Myocyte (in vitro differentiated cells): ENCODE measurements at places on chromosomes 12 and 14.

- no peak for DNase-seq
Observed at GRCh38 chr12:19030180-19030579, 99.4 kb upstream of the PLEKHA5 start.

- DNase-seq = no peak
Observed at GRCh38 chr14:54622192-54622958, 55.4 kb downstream of the SAMD4A start.

DNA sequence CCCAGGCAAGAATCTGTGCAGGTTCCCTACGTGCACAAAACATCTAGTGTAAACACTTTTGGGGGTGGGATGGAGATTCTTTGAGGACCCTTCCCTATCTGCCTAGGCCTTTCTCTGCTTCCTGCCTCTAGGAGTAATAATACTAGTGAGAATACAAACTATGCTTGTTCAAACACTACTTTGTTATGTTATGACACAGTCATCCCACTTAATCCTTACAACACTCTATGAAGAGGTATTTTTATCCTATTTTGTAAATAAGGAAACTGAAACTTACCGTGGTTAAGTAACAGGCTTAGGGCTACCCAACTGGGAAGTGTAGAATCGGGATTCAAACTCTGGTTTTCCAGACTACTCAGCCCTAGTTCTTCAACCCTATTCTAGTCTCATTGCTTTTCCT, 96.5 kb downstream of the KCNA5 start:
- DNase-seq = no peak

DNA sequence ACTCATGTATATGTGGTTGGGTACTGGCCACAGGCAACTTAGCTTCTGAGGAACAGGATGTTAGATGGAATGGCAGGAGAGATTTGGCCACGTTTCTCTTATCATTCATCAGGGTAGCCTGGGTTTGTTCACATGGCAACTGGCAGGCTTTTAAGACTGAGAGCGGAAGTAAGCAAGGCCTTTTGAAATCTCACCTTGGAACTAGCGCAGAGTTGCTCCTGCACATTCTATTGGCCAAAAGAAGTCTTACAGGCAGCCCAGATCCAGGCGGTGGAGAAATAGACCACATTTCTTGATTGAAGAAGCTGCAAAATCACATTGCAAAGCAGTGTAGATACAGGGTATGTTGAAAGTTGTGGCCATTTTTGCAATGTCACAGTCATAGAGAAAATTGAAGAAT, 3.7 kb downstream of the CLEC4A start:
- no peak for DNase-seq
